SW480 (cell line): ENCODE measurements at places on chromosomes 3 and 15.

GRCh38 chr15:87224404-87224803 lies 1032.1 kb downstream of the NTRK3 start:
- no peak for DNase-seq

GRCh38 chr3:138985932-138986331 lies 20.1 kb downstream of the PRR23A start:
- no peak for DNase-seq

GRCh38 chr3:25789596-25790556 lies at the start of gene OXSM:
Gene OXSM (plus strand): TSS chr3:25790090. CDS start chr3:25791021, 931 bp downstream.
- DNase-seq, result peak; percentile 87

DNA sequence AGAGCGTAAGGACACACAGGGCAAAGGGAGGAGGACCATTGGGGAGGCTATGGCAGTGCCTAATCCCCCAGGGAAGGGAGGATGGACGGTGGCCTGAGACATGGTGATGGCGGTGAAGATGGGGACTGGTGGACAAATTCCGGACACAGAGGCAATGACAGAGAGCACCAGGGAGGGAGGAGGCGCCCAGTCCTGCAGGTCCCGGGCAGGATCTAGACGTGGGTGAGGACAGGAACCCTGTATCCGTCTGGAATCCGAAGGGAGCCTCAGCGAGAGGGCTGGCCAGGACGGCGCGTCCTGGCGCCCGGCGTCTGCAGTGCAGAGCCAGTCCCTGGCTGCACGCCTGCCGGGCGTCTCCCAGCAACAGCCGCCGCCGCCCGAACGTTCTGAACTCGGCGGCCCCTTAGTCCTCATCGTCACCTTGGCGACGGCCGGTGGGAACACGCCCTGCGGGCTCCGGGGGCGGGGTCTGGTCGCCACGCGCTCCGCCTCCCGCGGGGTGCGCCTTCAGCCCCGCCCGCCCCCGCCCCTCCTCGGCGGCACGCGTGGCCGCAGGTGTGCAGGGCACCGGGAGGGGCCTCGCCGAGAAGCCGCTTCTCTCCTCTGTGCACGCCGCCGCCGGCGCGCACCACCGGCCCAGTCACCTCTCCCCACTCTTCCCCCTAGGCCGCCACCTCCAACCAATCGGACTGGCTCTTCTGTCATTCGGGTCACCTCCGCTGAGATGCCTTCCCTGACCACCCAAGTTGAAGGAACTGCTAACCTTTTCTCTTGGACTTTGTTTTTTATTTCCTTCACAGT lies 11.6 kb downstream of the XIRP1 start:
- peak; percentile 92 for DNase-seq

DNA sequence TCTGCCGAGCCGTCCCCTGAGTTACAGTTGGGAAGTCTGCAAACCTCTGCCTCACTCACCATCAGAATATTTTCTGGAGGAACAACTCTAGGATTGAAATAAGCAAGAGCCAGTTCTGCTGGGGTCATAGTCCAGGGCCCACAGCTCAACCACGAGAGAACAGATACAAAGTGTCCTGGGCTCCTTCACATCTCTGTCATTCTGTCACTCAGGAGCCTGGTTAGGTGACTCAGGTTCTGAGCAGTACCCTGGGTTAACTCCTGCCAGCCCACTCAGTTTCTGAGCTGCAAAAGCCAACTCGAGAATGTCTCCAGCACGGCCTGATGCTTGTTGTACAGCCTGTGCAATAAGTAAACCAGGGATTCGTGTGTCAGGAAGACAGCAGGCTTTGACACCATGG lies 155.7 kb downstream of the SLCO3A1 start:
- no peak for DNase-seq

DNA sequence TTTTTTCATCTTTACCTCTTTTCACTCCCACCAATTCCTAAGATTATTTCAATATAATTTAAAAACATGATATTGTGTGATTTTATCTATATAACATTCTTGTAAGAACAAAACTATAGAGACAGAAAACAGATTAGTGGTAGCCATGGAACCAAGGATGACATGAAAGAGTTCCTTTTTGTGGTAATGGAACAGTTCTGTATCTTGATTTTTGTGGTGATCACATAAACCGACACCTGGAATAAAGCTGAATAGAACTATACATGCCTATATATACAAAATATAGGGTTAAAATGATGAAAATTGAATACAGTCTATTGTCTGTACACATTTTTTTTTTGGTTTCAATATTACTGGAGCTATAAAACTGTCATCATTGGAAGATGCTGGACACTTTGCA lies 945.4 kb downstream of the SI start:
- DNase-seq, result no peak

GRCh38 chr15:70519004-70519365 lies 244.4 kb downstream of the UACA start:
- DNase-seq, result no peak

GRCh38 chr15:54836052-54836795 lies 360.5 kb downstream of the RSL24D1 start:
- no peak for DNase-seq

- peak; percentile 80 for DNase-seq
Observed at GRCh38 chr15:64460724-64461720, 644 bp downstream of the ZNF609 start.
